ENCODE measurements at places on chromosomes 1 and 21.

DNA sequence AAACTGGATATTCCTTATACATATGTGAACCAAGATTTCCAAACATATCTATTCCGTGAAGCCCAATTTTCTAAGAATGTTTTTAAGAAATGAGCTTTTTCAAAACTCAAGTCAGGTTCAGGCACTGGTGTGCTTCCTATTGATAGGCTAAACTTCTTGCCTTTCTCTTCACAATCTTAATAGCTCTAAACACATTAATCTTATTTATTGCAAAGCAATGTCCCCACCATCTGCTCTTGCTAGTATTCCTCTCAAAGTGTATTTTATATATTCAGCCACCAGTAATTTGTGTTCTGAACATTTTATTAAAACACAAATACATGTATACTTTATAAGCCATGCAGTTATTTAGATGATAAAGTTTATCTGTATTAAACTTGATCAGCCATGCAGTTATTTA is 11.5 kb downstream of the ZNF281 start:
- DNase-seq: no peak

DNA sequence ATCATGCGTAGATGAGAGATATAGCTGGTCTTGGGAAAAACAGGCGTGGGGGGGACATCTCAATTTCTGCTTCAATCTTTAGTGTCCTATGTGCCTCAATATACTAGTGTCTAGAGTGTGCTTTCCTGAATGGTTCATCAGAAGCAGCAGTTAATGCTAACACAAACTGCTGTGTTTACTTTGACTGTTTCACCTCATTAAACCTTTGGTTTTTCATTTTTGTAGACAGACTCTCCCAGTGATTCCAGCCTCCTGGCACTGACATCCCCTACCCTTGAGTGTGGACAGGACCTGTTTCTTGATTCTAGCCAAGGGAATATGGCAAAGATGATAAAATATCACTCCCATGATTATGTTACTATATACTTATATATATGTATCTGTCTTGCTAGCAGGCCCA is 37.6 kb downstream of the ZYG11A start:
- no peak for DNase-seq

GRCh38 chr1:26079960-26080814 is 12.8 kb upstream of the TRIM63 start:
- DNase-seq: no peak

GRCh38 chr1:228058949-228059633 is 23.4 kb upstream of the ARF1 start:
- DNase-seq: no peak

DNA sequence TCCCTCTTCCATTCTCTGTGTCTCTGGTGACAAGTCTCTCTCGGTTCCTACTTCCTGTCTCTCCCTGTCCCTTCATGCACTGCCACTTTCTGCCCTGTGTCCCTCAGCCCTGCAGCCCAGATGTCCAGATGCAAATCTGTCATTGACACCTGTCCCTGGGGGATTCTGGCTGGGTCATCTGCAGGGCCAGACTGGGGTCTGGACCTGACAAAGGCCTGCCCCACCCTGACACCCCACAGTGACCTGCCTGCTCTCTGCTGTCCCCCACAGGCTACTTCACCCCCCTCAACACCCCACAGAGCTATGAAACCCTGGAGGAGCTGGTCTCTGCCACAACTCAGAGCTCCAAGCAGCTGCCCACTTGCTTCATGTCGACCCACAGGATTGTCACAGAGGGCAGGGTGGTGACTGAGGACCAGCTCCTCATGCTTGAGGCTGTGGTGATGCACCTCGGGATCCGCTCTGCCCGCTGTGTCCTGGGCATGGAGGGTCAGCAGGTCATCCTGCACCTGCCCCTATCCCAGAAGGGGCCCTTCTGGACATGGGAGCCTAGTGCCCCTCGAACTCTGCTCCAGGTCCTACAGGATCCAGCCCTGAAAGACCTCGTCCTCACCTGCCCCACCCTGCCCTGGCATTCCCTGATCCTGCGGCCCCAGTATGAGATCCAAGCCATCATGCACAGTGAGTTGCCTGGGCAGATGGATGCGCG is 7.2 kb downstream of the THEMIS2 start:
- no peak for DNase-seq

GRCh38 chr1:19411612-19412011 is 73.7 kb downstream of the CAPZB start:
- DNase-seq: no peak

- DNase-seq: no peak
Measured at GRCh38 chr1:207241164-207241934, 80.1 kb upstream of the CD55 start.

GRCh38 chr1:181443231-181443853 is 40.0 kb upstream of the CACNA1E start:
- DNase-seq: no peak

- no peak for DNase-seq
Measured at GRCh38 chr1:93963585-93963984, 54.4 kb upstream of the GCLM start.

DNA sequence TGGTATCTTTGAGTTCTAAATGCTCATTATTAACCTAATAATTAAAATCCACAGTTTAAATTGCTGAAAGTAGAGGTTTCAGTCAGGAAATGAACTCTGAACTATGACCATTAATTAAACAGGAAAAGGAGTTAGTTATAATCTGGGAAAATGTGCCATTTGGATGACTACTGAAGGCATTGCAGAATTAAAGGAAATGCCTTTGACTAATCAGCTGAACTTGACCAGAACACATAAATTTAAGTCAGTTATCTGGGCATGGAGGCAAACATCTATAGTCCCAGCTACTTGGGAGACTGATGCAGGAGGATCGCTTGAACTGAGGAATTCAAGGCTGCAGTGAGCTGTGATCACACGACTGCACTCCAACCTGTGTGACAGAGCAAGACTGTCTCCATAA is 31.9 kb downstream of the SLC44A5 start:
- no peak for DNase-seq

DNA sequence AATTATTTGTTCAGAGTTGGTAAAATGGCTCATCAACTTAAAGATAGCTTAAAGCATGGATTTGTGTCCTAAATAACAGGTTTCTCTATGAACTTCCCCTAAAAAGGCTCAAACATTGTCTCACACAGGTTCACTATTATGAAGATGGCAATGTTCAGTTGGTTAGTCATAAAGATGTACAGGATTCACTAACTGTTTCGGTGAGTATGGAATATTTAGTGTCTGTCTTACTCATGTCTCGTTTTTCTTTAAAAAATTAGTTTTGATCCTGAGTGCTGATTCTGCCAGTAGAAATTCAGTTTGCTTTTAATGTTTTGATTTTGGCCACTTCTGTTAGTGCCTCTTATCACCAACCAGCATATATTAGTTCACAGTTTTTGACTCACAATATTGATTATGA is 7.5 kb upstream of the MOV10 start:
- DNase-seq: no peak

DNA sequence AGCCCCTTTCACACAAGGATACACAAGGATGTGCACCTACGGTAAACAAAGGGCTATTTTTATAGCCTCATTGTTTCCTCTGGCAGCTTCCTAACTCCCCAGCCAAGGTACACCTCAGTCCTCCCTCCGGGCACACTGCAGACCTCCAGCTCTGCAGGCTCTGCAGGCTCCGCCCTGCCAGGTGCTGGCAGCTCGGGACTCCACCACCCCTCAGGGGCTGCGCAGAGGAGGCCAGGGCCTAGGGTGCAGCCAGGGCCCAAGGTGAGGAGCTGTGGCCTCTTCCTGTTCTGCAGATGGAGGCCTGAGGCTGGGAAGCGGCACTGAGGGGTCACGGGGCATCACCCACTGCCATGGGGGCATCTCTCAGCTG is 19.8 kb upstream of the CLSTN1 start:
- DNase-seq: no peak

- no peak for DNase-seq
Measured at GRCh38 chr1:201253906-201254624, 29.2 kb upstream of the PKP1 start.

DNA sequence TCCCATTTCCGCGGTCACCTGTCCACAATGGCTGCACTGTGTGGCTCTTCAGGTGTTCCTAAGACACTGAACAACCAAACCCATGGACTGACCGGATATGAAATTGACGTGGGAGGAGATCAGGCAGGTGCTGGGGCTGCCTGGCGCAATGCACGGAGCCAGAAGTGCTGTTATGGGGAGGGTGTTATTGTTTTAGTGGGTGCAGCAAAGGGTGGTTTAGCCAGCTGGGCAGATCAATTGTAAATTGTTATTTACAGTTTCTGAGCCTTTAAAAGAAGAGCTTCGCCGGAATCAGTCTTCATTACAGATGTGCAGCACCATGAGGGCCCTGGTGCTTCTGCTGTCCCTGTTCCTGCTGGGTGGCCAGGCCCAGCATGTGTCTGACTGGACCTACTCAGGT is at the start of gene CA6:
Gene CA6 (plus strand): TSS at position 301 of the 400 bp plus-strand sequence. CDS start 19 bp downstream, at position 320.
- DNase-seq: no peak

DNA sequence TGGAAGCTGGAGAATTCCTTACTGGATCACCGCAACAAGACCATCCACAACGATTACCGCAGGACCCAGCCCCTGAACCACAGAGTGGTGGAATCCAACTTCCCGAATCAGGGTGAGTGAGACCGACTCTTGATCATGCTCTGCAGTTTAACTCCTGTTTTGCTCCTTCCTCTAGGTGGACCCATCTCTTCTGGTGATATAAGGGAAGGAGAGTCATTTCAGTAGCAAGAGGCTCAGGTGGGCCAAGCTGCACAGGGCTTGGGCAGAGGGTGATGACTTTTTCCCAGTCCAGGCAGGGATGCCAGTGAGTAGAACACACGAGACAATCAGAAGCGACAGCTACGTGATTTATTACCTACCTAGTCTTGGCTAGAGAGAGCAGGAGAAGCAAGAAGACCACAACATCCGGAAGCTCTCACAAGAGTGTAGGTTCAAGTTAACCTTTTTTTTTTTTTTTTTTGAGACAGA is 25.2 kb downstream of the CA6 start:
- DNase-seq: no peak

GRCh38 chr1:112840631-112841624 is 115.1 kb downstream of the SLC16A1 start:
- no peak for DNase-seq

DNA sequence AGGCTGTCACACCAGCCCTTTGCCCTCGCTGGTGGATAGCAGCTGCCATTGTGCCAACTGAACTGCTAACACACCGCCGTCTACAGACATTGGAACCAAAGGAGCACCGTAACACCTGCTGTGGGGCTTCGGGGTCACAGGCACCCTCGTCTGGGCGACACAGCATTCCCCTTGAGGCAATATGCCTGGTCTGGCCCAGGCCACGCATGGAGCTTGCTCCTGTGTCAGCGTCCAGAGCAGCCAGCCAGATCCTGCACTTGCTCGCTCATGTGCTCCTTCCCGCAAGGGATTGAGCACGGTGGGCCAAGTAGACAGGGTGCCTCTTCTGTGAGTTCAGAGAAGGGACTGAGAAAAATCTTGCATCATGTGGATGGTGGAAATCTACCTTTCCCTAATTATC is 314.6 kb upstream of the PLD5 start:
- DNase-seq: no peak

DNA sequence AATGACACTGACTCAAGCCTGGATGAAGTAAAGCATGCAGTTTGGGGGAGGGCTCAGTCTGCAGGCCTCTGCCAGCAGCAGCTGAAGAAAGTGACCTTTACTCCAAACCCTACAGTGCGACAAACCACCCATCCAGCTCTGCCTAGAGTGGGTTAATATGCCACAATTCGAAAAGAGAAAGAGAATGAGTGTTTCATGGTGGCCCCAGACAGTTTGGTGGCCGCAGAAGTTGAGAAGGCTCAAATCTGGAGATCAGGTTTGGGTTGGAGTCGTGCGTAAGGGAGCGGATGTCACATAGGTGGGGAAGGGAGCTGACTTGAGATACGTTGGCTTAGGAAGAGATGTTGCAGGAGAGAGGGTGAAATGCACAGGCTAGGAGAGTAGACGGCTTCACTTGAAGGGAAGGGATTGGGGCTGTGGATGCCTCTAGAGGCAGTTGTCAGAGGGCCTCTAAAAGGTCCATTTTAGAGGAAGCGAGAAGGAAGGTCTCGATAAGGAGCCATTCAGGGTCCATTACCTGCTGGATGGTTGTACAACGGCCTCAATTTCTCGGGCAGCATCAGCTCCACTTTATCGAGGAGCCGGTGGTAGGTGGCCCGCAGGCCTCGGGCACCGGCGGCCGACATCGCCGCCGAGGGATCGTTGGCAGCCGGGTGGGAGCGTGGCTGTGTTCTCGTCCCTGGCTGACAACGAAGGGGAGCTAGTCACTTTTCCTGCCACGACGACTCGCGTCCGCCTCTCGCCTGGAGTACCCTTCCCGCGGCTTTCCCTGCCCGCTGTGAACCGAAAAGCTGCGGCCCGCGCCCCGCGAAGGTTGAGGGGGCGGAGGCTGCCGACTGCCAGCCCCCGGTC is 1.0 kb upstream of the DCAF6 start:
- peak; percentile 52 for DNase-seq

GRCh38 chr1:207330011-207330710 is 8.7 kb downstream of the CD55 start:
- DNase-seq: no peak

GRCh38 chr21:26659182-26659581 is 86.1 kb upstream of the CYYR1 start:
- DNase-seq: no peak

GRCh38 chr1:152977614-152978013 is 6.3 kb upstream of the SPRR1A start:
- no peak for DNase-seq

DNA sequence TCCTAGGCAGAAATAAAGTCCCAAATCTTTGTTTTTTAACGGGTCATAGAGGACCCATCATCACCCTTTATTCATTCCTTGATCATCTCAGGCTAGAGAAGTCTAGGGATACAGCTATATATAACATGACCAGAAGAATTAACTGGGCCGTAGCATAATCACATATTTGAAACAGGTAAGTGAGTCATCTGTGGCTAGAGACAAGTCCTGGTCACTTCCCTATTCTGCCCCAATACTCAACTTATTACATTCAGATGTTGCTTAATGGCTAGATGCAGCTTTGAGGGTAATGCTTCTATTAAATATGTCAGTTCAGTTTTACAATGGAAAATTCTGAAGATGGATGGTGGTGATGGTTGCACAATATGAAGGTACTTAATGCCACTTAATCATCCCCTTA is 47.0 kb downstream of the EXO1 start:
- no peak for DNase-seq

GRCh38 chr1:61152066-61152465 is 69.7 kb downstream of the NFIA start:
- DNase-seq: no peak

GRCh38 chr1:230421481-230421880 is 4.7 kb downstream of the PGBD5 start:
- no peak for DNase-seq

- no peak for DNase-seq
Measured at GRCh38 chr1:234395297-234395696, 22.0 kb downstream of the COA6 start.

- peak; percentile 66 for DNase-seq
Measured at GRCh38 chr21:36321325-36322082, 1.5 kb downstream of the MORC3 start.

Data from EL (cell line).